ENCODE measurements at places on chromosomes 1 and 21.

GRCh38 chr1:167514288-167514687, 4.0 kb downstream of the CD247 start:
- no peak for DNase-seq

- no peak for DNase-seq
Observed at GRCh38 chr1:207649865-207650580, 5.1 kb downstream of the CR1L start.

DNA sequence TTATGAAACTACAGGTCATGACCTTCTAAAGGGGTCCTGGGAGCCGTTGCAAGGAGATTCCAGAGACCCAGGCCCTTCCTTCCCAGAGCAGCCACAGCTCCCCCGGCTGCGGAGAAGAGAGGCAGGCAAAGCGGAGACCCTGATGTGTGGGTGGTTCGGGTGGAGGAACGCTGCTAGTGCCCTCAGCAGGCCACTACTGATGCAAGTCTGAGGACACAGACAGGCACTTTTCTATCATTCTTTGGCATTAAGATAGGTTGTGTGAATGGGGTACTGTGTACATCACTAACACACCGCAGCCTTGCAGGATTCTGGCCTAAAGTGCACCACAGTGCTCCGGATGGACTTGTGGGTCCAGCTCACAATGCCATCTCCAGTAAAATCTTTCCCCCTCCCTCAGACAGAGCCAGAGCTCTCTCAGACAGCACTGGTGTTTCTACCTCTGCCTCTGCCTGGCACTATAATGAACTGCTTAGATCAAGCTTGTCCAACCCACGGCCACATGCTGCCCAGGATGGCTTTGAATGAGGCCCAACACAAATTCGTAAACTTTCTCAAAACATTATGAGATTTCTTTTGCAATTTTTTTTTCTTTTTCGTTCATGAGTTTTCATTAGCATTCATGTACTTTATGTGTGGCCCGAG, 121.4 kb downstream of the TGFBR3 start:
- no peak for DNase-seq

- DNase-seq = no peak
Observed at GRCh38 chr1:244839656-244840055, 4.2 kb downstream of the COX20 start.

GRCh38 chr1:55504306-55504731, 289.2 kb upstream of the USP24 start:
- DNase-seq = no peak

DNA sequence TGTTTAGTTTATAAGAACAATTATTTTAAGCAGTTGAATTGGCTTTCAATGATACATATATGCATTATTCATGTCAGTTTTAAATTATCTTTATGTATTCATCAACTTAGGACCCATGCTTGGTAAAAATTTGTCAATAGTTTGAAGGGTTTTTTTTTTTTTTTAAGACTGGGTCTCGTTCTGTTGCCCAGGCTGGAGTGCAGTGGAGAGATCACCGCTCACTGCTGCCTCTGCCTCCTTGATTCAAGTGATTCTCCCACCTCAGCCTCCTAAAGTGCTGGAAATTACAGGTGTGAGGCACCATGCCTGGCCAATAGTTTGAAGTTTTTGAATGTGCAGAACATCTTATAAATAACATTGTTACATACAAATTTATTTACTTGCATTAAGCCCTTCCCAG, 1671.0 kb upstream of the B3GALT2 start:
- DNase-seq = no peak

DNA sequence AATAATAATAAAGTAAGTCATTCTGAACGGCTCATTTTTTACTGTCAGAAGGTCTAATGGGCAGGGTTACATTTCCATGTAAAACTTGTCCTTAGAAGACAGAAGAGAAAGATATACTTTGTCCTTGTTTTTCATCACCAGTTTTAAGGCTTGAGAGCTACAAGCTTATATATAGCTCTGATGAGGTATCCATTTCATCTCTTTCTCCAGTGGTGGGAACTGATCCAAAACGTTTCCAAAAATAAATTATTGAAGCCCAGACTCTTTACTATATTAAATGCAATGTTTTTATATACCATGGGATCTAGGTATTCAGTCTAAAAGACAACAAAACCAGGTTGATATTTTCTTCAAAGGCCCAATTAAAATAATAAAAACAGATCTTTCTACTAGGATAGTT, 8.7 kb downstream of the B3GALNT2 start:
- DNase-seq = no peak

Data from AG09309 (cell line).